ENCODE measurements at places on chromosomes 11 and 22.

GRCh38 chr22:44325718-44326490 is 13.2 kb upstream of the SHISAL1 start:
- peak; percentile 68 for DNase-seq

DNA sequence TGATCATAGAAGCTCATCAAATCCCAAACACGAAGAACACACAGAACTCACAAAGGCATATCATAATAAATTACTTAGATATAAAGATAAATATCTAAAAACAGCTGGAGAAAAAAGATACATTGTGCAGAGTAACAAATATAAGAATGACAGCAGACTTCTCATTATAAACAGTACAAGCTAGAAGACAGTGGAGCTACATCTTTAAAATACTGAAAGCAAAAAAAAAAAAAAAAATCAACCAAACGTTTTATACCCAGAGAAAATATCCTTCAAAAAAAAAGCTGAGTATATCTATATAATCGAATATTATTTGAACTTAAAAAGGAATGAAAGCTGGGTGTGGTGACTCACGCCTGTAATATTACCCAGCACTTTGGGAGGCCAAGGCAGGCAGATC is 90.0 kb downstream of the SBF2 start:
- no peak for DNase-seq

DNA sequence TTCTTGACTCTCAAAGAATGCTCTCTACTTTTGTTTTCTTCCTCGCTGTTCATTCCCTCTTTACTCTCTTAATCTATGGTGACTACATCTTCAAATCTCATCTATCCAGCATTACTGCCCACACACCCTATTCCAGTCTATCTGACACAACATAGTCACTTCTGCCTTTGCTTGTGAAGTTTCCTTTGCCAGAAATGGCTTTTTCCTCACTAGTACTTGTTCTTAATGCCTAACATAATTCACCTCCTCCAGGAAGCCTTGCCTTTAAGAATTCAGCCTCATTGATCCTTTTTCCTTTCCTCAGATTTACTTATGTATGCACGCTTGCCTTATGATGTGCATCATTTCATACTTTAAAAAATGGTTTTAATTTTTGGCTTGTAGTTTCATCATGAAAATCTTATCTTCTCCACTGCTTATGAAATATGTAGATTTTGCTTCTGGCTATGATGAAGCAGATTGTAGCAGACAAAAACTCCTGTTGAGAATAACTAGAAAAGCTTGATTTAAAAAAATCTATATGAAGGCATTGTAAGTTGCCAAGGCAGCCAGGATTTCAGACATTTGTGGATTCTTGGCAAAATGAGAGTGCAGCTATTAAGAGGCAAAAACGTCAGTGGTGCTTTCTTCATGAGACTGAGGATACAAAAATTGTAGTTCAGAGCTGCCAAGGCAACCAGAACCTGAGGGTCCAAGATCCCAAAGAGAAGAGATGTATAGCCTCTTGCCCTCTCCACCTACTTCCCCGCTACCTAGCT is 31.8 kb downstream of the RNF169 start:
- peak; percentile 12 for DNase-seq

GRCh38 chr22:22721681-22722354 is 77.4 kb downstream of the GGTLC2 start:
- DNase-seq: peak; percentile 80
